ENCODE measurements at places on chromosomes 5 and 9. TPM values are rescaled to one million over a fixed set of nuclear protein-coding genes. Genes with fewer than 3 reads are reported as not detected.

GRCh38 chr5:8884029-8884428, 661.8 kb downstream of the SEMA5A start:
- DNase-seq: no peak

GRCh38 chr9:114317665-114318357, 5.1 kb upstream of the ORM1 start:
- DNase-seq: no peak

DNA sequence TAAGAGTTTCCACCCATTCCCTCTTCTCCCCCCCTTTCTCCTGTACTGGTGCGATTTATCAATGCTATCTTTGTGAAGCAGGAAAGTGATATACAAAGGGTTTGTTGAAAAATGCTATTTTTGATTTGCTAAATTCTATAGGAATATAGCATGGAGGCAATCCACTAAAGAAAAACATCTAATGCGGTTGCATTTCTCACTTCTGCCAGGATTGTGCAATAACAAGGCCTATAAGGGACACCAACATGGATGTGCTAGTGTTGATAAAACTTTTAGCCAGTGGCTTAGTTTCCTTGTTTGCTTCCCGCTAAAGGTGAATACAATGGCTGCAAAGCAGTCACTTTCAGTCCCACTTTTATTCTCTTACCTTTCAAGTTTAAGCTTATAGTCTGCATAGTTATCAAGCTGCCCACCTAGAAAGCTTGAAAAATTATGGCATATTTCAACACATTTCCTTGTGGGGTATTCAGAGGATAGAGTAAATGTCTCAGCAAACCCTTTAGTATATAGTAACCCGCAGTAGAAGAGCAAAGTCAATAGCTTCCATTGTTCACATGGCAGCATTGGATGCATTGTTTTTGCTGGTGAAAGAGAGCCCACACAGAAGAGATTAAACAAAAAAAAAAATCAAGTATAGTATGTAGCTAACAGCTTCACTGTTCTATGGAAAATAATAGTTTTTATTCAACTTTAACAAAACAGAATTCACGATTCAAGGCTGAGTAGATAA, 674.6 kb upstream of the SEMA6A start:
- DNase-seq: no peak

- DNase-seq: peak; percentile 39
These were observed 58.1 kb downstream of the MARCHF3 start for GRCh38 chr5:126972062-126972895.

- no peak for DNase-seq
These were observed 3.6 kb downstream of the NFIB start for GRCh38 chr9:14310311-14310710.

DNA sequence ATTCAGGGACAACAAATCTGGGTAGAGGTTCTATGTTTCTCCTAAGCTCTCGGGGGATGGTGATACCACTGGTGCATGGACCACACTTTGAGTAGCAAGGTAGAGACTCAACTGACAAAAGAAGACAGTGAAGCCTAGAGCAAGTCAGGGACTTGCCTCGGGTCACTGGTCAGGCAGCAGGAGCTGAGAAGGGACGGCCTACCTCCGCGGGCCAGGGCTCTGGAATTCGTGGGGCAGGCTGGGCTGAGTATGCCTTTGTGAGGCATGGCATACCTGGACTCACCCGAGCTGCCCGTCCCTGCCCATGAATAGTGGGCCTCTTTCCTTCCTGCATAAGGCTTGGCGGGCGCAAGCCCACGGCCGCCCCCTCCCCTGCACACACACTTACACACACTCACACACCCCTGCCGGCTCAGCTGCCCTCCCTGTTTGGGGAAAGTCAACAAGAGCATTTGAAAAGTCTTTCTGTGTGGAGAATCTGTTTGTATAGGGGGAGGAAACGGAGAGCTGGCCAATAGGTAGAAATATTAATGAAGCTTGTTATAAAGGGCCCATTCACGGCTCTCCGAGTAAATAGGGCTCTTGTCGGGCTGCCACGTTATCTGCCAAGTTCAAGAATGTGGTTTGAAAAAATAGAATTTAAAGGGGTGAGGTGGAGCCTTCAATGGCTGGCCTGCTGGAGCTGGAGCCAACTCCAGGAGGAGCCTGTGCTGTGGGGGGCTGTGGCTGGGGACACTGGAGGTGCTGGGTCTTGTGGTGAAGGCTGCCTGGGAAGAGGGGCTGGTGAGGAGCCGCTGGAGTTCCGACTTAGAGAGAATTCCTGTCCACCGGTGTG, 19.1 kb upstream of the KIF12 start:
- no peak for DNase-seq

DNA sequence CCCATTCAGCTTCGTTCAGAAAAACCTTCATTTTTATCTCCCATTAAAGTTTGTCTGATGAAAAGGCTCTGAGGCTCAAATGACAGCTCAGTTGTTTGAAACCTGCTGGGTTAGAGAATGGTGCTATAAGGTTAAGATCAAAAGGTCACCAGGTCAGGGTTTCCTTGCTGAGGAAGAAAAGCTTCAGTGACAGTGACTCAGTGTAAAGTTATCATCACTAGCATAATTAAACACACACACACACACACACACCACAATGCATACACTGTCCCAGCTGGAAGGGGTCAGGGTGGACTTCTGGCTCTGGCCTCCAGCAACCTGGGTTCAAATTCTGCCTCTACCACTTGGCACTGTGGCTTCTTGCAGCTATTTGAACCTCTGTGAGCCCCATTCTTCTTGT, 281.1 kb downstream of the DOCK8 start:
- no peak for DNase-seq

DNA sequence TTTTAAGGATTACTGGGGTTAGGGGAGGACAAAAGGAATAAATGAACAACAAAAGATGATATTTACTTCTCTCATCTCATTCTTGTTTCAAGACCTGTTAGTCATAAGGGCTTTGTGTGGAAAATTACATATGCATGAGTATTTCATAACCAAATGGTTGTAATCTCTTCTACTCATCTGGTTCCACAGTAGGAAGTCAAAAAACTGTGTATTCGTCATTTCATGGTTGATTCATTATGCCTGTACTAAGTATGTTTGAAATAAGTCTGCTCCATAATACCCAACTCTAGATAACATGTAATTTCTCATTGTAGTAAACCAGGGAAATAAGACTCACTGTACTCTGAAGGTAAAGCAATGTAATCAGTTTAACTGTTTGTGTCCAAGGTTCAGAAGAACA, 212.9 kb downstream of the ARRDC3 start:
- DNase-seq: no peak

GRCh38 chr5:151158287-151158661, 695 bp upstream of the ANXA6 start:
- no peak for DNase-seq

The PTTG1 gene
- 11.7 TPM for total RNA-seq

The ADAMTS19 gene
- not detected for total RNA-seq
